ENCODE measurements at places on chromosomes 3 and 15.

DNA sequence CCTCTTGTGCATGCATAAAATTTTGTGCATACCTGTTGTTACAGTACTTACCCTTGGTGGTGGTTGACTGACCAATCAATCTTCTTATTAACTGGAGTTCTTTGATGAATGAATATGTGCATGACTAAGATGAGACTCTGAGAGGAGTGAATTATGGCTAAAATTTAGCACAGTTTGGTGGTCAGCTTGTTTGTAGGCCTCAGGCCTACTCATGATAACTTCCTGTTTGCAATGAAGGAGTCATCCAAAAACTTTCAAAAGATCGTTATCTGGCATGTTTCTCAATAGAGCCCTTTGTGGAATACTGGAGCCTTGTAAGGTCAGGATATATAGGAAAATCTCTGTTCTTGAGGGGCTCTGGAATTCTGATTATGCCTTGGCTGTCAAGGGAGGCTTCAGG, 66.5 kb downstream of the LEKR1 start:
- DNase-seq = no peak

DNA sequence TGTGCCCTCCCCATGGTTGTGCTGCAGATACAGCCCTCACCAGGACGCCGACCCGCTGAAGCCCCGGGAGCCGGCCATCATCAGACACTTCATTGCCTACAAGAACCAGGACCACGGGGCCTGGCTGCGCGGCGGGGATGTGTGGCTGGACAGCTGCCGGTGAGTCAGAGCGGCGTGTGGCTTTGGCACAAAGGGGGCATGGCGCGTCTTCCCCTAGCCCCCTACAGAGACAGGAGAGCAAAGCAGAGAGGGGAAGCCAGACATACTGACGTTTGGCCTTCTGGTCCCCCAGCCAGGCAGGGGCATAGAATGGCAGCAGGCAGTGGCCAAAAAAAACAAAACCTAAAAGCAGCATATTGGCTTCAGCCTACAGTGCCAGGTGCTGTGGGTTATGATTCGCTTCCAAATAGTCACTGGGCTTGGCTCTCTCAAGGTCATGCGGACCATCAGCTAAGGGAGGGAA, 64.0 kb downstream of the MESD start:
- no peak for DNase-seq

- no peak for DNase-seq
These were observed 315.8 kb upstream of the COL8A1 start for GRCh38 chr3:99322551-99322950.

- no peak for DNase-seq
These were observed 78.4 kb downstream of the PCSK6 start for GRCh38 chr15:101411085-101411484.

DNA sequence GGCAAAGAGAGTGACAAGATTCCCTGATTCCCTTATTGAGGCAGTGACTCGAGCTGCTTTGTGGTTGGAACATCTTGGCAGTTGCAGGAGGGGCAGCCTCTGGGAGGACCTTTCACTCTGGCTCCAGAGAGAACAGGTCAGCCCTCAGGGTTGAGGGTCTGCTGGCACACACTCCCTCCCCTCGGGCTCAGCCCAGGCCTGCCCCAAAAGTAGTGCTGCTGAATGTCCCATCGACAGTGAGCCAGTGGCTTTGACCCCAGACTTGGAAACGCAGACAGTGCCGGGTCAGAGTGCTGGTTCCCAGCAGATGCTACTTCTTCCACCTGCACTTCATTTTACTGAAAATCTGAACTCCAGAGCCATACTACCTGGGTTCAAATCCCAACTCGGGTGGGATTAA, 25.6 kb upstream of the ATP2B2 start:
- DNase-seq = peak; percentile 3

DNA sequence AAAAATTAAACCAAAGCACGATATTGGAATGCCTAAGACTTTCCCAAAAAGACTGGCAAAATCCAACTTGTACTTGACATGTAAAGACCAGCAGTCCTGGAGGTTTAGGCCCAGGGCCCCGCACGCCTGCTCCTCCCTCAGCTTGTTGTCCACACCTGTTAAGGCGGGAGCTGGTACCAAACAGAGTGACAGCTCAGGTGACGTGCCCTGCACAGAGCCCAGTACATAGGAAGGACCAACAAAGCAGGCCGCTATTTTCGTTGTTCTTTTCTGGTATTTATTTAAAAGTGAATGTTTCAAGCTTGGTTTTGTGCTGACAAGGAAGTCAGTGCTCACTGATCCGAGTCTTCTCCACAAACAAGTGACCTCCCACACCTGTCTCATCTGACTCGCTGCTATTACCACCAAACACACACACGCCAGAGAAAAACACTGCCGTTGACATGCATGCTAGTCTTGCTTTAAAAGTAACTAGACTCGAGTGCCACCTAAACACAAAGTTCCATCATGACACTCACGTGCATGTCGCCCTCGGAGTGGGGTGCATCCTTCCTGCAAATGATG, 50.2 kb downstream of the HERC2 start:
- no peak for DNase-seq

DNA sequence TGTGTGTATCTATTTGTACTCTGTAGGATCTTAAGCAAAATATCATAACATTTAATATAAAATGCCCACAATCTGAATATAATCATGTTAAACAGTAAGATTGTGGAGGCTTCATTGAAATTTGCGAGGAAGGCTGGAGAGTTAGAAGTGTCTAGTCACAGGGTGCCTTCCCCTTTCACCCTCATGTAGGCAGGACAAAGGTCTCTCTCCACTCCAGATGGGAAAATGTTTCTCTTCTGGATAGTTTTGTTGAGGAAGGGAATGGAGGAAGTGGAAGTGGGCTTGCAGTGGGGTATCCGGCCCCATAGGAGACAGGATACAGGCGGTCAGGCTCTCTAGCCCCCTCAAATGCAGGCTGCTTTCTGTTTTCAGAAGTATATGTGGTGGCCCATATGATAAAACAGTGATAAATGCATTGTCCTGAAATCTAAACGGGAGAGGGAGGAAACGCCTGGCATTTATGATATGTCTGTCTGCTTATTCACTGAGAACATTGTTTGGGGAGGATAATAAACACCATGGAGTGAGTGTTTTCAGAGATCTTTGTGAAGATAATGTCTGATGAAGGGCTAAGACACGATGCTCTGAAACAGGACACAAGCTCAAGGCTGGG, 13.3 kb upstream of the MYZAP start:
- DNase-seq = no peak

GRCh38 chr3:124887177-124887931, at the start of gene ITGB5:
Gene ITGB5 (minus strand): TSS chr3:124887365. CDS start chr3:124887000, 365 bp downstream.
- DNase-seq = peak; percentile 5

- DNase-seq = no peak
These were observed 145.5 kb downstream of the WNT5A start for GRCh38 chr3:55341502-55342031.

DNA sequence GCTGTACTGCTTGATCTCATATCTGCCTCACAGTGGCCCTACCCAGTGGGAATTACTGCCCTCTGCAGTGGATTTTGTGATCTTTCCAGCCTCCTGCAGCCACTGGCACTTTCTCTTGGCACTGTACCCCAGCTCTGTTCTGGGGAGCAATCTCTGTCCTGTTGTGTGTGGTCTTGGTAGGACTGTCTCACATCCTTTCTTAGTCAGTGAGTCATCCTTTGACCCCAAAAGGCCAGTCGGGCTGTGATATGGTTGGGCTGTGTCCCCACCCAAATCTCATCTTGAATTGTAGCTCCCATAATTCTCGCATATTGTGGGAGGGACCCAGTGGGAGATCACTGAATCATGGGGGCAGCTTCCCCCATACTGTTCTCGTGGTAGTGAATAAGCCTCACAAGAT, 133.3 kb upstream of the TPM1 start:
- DNase-seq = no peak

GRCh38 chr3:123667784-123668183, 82.9 kb upstream of the HACD2 start:
- DNase-seq = no peak

DNA sequence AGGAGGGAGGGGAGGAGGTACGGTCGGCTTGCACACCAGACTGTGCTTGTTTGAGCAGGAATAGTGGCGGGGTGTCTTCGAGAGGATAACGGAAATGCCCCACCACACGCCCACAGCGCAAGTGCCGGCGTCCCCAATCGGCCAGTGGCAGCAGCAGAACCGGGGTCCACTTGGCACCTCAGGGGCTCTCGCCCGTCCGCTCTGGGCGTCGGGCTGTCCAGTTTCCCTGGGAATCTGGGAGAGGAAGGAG, 53.7 kb downstream of the CCDC54 start:
- no peak for DNase-seq

GRCh38 chr3:132246212-132246611, 71.0 kb upstream of the ACP3 start:
- no peak for DNase-seq

- no peak for DNase-seq
These were observed 21.0 kb upstream of the FNDC3B start for GRCh38 chr3:172018364-172018763.

Data from CD4-positive, alpha-beta T cell treated with Interleukin-4 for 1 hour (primary cell).